ENCODE measurements at places on chromosomes 7 and 10.

GRCh38 chr7:76333511-76334101 lies 25.2 kb downstream of the YWHAG start:
- DNase-seq = peak; percentile 76

DNA sequence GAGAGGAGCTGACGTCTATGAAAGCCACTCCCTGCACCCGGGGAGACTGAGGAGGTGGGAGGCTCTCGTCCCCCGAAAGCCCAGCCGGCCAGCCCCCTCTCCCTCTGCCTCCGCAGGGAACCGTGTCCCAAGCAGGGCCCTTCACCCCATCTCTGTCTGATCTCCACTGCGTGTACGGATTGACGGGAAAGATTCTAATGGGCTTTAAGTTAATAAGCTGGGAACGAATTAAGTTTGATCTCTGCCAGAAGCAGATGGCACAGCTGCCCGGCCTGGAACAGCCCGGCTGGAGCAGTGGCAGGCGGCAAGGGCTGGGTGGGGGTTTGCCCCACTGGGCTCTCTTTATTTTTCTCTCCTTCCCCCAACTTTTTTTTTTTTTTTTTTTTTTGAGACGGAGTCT lies 6.1 kb upstream of the SLC29A4 start:
- DNase-seq = no peak

DNA sequence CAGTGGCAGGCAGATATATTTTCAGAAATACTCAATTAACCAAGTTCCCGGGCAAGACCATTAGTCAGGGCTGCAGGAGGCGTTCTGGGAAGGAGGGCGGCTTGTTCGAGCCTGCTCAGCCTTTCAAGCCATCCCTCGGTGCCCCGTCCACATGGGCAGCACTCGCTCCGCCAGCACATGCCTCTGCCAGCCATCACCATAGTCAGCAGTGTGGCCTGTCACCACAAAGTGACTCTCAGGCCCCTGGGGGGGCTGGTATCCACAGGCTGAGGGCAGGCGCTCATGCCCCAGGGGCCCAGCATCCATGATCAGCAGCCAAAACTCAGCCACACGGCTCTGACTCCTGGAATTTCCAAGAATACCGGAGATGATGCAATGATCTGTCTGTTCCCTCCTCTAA lies 81.9 kb downstream of the CHST15 start:
- no peak for DNase-seq

DNA sequence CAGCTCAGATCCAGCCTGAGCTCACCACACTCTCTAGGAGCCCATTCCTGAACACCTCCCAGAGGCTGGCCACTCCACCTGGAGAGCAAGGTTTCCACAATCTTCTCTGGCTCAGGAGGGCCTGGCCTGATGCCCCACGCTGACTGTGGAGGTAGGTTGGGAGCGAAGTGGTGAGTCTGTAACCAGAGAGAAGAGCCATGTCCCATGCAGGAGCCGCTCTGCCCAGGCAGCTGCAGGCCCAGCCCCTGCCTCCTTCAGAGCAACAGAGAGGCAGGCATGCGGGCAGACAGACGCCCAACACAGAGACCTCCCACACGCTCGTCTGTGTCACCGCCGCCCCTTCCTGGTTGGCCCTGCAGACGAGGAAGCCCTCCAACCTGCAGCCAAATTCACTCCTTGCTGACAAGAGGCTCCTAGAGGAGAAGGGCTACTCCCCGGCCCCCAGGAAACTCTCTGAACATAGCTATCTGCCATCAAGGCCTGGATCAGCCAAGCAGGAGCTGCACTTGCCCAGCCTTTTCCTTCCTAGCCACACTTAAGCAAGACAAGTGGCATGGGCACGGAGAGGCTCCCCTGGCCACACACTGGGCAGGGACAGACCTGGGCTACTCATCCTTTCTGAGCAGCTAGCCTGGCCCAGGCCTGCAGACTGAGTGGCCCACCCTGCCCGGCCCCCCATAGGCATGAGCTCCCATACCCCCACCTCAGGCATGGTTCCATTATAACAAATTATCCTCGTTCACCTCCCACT lies 101.9 kb downstream of the GRID1 start:
- DNase-seq = no peak

DNA sequence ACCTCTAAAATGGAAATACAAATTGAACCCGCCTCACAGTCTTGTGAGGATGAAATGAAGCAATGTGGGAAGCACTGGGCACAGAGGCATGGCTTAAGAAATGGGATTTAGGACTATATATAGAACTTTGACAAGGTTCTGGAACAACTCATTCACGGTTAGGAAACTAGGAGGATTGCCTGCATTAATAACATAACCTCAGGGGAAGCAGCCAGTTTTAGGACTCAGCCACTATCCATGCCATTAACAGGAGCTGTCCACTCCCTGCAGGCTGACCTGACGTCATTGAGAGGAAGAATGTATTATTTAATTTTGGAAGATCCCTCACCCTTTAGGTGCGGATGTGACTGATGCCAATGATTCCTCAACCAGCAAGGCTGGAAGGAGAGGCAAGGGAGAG lies 34.8 kb downstream of the ITGB8 start:
- no peak for DNase-seq

- DNase-seq = peak; percentile 62
Observed at GRCh38 chr7:101743241-101743994, 74.0 kb upstream of the CUX1 start.

DNA sequence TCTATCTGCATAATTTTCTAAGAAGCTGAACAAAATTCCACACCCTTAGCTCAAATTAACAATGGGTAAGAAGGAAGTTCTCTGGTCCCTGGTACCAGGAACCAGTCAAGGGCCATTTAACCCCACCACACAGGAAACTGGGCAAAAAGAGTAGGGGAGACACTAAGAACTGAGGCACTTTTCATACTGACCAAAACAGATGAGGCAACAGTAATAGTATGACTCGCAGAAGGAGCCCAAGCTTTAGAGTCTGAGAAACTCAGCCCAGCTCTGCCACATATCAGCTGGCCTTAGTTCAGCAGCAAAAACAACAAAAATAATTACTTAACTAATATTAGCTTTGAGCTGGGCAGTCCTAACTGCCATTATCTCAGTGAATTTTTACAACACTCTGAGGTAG lies 221.2 kb downstream of the FAM107B start:
- no peak for DNase-seq

GRCh38 chr10:109698086-109698485 lies 225.2 kb downstream of the XPNPEP1 start:
- peak; percentile 87 for DNase-seq

DNA sequence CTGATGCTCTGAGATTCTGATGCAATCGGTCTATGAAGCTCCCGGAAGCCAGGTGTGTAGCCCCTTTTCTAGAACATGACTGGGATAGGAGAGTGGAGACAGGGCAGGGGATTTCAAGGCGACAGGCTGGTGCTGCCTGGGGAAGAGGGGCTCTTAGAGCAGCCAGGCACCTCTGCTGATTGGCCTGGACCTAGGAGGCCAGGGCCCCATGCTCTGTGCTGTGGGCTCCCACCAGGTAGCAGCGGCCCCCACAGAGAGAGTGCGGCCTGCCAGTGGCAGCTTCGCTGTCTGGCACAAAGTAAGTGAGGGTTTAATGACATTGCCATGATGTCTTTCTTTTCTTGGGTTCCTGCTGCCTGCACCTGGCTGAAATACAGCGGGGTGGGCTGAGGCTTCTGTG lies 99.4 kb upstream of the PODXL start:
- no peak for DNase-seq

DNA sequence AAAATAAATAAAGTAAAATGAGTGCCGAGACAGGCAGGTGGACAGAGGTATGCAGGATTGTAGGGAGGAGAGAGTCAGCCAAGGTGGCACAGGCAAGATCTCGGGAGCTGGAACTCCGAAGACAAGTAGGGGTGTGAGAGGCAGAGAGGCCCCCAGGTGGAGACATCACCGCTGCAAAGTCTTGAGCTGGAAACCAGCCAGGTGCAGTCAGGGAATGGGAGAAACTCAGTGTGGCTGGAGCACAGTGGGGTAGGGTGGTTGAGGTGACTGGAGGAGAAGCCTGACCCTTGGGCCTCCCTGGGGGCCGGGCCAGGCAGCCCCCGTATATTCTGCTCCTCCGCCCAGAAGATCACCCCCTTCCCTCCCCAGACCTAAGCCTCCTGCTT lies 4.2 kb downstream of the EPHB4 start:
- no peak for DNase-seq

DNA sequence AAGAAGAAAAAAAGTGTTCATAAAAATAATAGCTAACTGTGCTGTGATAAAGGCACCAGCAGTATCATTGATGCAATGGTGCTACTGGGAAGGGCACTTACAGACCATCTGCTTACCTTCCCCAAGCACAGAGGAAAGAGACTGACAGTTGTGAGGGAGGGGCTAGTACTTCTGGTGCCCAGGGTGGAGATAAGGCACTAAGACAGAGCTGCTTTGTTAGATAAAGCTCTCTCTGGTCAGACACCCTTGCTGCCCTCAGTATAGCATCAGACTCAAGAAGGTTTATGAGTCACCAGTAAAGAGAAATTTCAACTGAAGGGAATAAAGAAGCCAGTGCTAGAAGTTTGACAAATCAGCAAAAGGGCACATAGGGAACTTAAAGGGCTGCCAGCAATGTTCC lies 325.6 kb downstream of the HPSE2 start:
- no peak for DNase-seq

DNA sequence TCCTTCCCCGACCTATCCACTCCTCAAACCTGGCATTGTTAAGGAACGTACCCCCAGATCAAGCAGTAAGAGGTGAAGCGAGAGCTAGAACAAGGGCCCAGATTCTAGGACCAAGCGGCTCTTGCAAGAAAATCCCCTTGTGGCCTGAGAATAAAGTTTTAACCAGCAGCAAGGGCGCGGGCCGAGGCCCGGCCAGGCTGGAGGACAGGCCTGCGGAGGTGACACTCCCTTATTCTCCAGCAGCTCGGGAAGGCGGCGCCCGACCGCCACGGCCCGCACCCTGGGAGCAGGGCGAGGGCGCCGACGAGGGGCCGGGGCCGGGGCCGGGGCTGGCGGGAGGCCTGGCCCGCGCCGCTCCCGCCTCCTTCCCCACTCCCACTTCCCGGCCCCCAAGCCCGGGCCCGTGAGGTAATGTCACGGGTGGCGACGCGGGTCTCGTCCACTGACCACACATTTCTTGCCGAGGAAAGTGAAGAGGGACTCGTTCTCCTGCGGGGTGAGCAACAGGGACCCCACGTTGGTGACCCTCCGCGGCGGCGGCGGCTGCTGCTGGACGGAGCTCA lies 551 bp downstream of the WASL start:
- DNase-seq = peak; percentile 56

DNA sequence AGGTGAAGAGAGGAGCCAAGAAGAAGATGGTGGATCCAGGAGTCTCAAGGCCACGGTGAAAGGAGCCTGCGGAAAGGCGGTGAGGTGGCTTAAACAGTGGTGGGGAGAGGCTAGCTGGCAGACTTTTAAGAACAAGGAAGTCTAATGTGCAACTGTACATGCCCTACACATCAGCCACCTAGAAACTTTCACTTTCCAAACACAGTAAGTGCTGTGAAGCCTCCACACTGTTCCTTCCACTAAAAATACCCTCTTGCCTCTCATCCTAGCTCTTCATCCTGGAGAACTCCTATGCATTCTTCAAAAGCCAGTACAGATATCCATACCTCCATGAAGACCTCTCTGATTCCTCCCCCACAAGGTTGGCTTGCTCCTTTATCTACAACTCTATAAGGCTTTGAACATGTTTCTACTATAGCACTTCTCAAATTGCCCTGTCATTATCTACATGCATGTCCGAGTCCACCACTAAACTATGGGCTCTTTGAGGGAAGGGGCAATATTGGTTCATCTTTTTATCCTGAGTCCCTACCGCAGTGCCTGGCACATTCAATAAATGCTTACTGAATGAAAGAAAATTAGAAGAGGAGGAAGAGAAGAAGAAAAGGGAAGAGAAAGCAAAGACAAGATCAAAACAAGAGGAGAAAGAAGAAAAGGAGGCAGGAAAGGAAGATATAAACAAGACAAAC lies 54.2 kb downstream of the DNAJC12 start:
- DNase-seq = no peak

DNA sequence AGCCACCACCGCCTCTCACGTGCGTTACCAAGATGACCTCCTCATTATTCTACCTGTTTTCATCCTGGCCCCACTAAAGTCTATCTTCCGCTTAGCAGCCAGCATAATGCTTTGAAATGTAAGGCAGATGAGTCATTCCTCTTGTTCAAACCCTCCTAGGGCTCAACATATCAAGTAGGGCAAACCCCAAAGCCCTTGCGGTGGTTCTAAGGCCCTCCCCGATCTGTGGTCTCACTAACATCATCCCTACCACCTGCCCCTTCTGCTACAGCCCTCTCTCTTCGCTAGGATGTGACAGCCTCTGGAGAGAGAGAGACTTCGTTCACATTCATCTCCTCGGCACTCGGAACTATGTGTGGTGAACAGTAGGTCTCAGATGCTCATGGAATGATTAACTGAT lies 94.8 kb downstream of the SVIL start:
- DNase-seq = peak; percentile 61

- no peak for DNase-seq
Observed at GRCh38 chr10:16673443-16673842, 143.8 kb downstream of the RSU1 start.

- DNase-seq = peak; percentile 63
Observed at GRCh38 chr7:45064047-45064725, 24.6 kb downstream of the NACAD start.

DNA sequence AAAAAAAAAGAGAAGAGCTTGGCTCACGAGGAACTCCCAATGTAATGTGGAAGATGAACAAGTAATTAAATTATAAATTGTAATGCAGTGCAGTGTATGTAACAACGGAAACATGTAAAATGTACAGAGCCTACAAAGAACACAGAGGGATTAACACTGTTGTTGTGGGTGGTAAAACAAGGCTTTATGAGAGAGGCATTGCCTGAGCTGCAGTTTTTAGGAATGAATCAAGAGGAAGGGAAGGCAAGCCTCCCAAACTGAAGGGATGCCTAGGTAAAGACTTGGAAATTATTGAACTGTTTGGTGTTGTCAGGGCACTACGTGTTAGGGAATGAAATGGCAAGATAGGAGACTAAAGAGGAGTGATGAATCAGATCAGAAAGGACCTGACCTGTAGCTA lies 213.7 kb downstream of the HTR7 start:
- no peak for DNase-seq

GRCh38 chr10:84095811-84096497 lies 43.4 kb upstream of the GHITM start:
- DNase-seq = peak; percentile 11

- DNase-seq = no peak
Observed at GRCh38 chr7:135317676-135318325, 84.2 kb downstream of the STRA8 start.

- peak; percentile 33 for DNase-seq
Observed at GRCh38 chr7:52764492-52765169, 270.8 kb upstream of the POM121L12 start.

GRCh38 chr10:74032900-74033655 lies 35.2 kb downstream of the VCL start:
- no peak for DNase-seq

GRCh38 chr10:111999205-111999914 lies 184.2 kb downstream of the GPAM start:
- no peak for DNase-seq

- no peak for DNase-seq
Observed at GRCh38 chr10:30944005-30944404, 87.7 kb downstream of the ZNF438 start.

Data from myocyte (in vitro differentiated cells).